ENCODE measurements at places on chromosomes 13 and 19.

- no peak for DNase-seq
Measured at GRCh38 chr13:20306039-20306438, 73.9 kb upstream of the GJB6 start.

GRCh38 chr13:24784319-24784718 lies 20.4 kb downstream of the RNF17 start:
- no peak for DNase-seq

DNA sequence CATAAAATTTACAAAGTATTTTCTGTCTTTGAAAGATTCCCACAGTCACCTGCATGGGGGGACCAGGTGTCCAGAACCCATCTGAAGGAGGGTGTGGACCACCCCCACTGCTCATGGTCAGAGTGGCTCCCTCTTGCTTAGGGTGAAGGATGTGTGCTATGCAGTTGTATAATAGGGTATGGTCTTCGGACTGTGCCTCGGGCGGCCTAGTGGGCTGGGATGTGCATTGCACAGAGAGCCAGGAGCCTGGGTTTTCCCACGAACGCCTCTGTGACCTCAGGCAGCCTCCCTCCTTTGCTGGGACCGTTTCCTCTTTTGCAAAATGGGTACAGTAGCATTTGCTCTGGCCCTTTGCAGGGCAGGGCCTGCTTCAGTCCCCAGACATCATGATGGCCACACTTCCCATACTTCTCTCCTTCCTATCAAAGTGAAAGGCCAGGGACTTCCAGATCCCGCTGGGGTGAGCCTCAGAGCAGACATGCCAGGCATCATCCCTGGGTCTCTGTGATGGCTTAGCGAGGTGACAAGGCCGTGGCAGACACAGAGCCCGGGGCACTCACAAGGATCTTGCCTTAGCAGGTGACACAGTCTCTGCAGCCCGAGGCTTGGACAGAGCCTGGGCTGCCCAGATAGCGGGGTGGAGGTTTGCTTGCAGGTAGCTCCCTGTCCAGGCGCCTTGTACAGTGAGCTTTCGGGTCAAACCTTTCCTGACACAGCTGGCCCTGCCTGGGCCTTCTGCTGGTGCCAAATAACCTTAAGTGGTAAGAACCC lies 59.4 kb upstream of the ZNF536 start:
- DNase-seq: no peak

- no peak for DNase-seq
Measured at GRCh38 chr13:30276178-30276577, 31.2 kb downstream of the KATNAL1 start.

DNA sequence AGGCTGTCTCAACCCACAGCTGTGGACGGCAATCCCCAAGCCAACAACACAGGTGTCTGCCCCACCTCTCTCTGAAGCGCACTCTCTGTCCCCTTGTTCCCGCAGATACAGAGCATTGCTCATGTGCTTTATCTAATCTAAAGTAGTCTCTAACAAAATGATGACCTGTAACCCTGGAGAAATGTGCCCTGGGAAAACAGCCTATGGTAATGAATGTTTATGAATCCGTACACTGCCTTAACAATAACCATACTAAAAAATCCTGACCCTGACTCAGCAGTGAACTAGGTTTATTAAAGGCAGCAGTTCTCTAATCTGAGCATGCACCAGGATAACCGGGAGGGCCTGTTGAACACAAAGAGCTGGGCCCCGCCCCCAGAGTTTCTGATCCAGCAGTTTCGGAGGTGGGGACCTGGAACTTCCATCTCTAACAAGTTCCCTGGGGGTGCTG lies 50.7 kb upstream of the SLC15A1 start:
- no peak for DNase-seq

DNA sequence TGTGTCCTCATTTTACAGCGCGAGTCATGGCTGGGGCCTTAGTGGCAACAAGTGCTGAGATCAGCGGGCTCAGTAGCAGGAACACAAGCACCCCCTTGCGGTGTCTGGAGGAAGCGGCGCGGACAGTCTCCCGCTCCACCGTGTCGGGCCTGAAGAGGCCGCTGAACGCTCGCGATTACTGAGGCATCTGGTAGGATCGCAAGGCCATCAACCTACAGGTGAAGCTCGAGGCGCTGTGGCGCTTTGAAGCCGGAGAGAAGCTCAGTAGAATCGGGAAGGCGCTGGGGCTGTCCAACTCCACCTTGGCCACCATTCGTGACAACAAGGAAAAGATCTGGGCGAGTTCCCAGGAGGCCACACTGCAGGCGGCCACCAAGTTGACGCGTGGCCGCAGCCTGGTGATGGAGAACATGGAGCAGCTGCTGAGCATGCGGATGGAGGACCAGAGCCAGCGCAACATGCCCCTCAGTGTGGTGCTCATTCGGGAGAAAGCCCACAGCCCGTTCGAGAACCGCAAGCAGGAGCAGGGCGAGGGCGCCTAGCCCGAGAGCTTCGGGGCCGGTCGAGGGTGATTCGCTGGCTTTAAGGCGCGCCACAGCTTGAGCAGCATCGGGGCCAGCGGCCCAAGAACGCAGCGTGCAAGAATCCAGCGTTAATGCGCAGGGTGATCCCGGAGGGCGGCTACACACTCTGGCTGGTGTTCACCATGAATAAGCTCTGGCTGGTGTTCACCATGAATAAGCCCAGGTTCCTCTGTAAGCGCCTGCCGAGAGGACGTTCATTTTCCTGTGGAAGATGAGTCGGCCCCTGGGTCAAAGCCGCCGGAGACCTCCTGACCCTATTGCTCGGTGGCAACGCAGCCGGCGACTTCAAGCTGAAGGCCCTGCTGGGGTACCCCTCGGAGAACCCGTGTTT lies 8.3 kb upstream of the MZF1 start:
- peak; percentile 45 for DNase-seq

GRCh38 chr13:37594550-37594949 lies 4.0 kb downstream of the POSTN start:
- no peak for DNase-seq

- no peak for DNase-seq
Measured at GRCh38 chr13:22929381-22930126, 251.2 kb upstream of the SGCG start.

GRCh38 chr13:45490068-45490467 lies 25.3 kb downstream of the COG3 start:
- no peak for DNase-seq

GRCh38 chr13:111508902-111509509 lies 188.6 kb downstream of the TEX29 start:
- DNase-seq: no peak

GRCh38 chr13:111855191-111855590 lies 211.8 kb upstream of the SOX1 start:
- DNase-seq: no peak

GRCh38 chr19:1018932-1019615 lies 1.8 kb downstream of the TMEM259 start:
- no peak for DNase-seq

DNA sequence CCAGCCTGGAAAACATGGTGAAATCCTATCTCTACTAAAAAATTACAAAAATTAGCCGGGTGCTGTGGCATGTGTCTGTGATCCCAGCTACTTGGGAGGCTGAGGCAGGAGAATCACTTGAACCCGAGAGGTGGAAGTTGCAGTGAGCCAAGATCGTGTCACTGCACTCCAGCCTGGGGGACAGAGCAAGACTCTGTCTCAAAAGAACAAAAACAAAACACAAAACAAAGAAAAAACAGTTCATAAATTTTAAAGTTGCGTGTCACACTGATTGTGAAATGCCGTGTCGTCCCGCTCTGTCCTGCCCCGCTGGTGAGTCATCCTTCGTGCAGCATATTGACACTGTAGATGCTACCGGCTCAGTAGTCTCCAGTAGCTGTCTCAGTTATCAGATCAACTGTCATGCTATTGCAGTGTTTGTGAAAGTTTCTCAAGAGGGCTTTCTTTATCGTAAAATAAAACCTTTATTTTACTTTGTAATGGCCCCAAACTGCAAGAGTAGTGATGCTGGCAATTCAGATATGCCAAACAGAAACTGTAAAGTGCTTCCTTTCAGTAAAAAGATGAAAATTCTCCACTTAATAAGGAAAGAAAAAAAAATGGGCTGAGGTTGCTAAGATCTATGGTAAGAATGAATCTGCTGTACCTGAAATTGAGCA lies 36.4 kb upstream of the IGFL1 start:
- DNase-seq: no peak

GRCh38 chr13:99346335-99347042 lies 39.3 kb upstream of the GPR183 start:
- DNase-seq: no peak

DNA sequence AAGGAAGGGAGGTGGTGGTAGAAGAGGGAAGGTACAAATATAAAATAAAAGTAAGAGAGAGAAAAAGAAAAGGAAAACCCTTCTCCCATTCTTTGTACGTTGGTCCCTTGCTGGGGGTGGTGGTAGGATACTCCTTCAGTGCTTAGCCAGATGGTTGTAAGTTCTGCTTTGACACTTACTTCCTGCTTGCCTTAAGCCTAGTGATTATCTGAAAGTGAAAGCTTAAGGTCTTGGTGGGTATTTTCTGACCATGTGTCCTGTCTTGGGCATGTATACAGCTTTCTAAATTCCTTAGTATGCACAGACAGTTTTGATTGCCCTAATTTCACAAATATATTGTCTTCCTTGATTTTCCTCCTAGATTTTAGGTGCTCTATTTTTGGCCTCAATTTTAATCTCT lies 314.8 kb downstream of the PCDH17 start:
- no peak for DNase-seq

GRCh38 chr13:23392313-23392712 lies 41.2 kb downstream of the SACS start:
- DNase-seq: no peak

- DNase-seq: no peak
Measured at GRCh38 chr13:114054264-114054663, 78.2 kb downstream of the RASA3 start.

DNA sequence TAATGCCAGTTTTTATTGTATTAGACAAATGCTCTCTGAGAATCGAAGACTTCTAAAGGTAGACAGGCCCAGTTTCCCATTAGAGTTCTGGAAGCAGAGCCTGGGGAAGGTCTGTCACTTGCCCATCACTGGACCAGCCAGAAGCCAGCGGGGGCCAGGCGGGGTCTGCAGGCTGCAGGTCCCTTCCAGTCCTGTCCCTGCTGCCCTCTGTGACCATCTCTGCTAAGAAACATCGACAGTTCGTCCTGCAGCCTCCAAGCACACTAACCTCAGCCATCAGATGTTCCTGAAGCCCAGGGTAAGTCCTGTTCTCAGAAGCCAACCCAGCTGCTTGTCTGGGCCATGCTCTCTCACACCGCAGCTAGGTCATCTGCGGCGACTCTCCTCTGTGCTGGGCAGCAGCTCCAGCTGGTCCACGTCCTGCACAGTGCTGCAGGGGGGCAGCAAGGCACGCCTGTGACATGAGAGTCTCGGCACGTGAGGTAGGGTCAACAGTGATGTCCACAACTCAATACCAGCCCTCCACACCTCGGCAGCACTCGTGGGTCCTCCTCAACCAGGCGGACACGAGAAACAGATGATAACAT lies 2.9 kb upstream of the ADPRHL1 start:
- DNase-seq: no peak

DNA sequence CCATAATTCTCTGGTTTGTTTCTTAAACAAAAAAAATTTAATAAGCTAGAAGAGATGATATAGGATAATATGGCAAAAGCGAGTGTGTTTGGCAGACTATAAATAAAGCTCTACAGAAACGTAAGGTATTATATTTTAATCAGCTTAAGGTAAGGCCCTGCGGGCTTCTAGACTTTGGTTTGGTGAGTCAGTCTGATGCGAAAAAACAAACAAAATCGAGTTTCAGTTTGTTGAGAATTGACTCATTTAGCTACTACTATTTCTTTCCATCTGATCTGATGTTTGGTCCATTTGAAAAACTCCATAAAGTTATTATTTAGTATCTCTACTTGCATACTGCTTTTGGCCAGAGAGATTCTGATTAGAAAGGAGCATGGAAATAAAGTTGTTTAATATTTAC lies 138.0 kb downstream of the MIPEP start:
- DNase-seq: no peak

- no peak for DNase-seq
Measured at GRCh38 chr13:79749984-79750551, 269.1 kb downstream of the NDFIP2 start.

DNA sequence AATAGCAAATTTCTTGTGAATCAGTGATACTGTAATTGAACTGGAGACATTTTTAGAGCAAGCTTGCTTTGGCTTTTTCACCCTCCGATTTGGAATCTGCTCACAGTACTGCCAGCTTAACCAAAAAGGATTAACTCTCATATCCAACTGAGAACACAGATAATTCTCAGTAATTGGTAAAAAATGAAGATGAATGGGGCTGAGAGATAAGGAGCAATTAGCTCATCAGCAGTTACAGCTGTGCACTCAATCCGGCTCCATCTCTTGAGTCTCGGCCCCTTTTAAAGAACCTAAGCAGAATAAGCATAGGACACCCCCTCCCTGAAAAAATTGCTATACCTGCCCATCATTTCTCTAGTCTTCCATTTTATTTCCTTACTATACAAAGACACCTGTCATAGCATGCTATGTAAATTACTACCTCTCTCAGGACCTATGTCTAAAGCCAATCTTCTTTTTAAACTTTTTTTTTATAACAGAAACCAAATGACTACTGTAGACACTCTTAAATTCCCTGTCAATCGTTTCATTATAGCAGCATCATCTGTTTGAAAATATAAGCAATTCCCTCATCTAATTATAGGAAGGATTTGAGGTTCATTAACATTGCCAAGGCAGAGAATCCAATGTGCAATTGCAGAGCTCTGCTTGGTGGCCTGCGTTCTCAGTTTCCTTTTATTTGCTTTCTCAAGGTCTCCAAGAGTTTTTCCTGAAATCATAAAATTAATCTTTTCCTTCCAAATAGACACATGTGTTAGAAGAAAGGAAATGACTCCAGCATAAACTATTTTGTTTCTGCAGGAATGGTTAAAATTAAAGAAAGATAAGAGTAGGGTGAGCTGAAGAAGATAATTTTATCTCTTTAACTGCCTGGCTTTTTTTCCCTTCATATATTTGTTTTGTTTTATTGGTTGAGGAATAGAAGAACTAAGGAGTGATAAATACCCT lies 242.1 kb downstream of the DACH1 start:
- no peak for DNase-seq

DNA sequence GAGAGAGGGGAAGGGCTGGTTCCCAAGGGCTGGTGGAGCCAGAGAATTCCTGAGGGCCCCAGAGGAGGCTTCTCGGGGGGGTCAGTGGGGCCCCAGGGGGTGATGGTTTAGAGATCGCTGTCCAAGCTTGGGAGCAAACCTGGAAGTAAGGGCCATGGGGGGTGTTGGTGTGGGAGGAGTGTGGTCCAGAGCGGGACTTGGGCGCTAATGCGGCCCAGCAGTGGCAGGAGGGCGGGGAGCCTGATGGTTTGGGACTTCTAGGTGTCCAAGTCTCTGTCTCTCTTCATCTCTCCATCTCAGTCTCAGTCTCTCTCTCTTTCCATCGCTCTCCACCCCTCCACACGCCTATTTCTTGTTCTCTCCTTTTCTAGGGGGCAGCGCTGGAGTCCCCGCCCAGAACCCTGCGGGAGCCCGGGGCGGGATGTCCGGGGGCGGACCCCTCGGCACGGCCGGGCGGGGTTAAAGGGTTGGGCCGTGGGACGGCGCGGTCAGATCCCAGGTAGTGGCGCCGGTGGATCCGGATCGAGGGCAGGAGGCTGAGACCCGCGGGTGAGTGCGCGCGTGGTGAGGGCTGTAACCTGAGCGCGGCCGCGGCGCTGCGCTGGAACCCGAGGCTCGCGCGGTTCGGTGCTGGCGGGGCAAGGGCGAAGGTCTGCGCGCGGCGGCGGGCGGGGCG lies at the start of gene CYP4F22:
Gene CYP4F22, plus strand, starts transcription at position 491 of the 676 bp plus-strand sequence. CDS start 16,812 bp downstream, outside the sequence.
- no peak for DNase-seq

Data from thoracic aorta (tissue), 2 donors.